Fibroblast of skin of abdomen (primary cell): ENCODE measurements at places on chromosomes 3 and 15.

- DNase-seq, result peak; percentile 37
These were observed 164.6 kb downstream of the SUCLG2 start for GRCh38 chr3:67489816-67490215.

GRCh38 chr15:89174476-89174875, 46.9 kb downstream of the RLBP1 start:
- DNase-seq, result no peak

- DNase-seq, result no peak
These were observed 989 bp downstream of the GNB4 start for GRCh38 chr3:179450261-179450701.

DNA sequence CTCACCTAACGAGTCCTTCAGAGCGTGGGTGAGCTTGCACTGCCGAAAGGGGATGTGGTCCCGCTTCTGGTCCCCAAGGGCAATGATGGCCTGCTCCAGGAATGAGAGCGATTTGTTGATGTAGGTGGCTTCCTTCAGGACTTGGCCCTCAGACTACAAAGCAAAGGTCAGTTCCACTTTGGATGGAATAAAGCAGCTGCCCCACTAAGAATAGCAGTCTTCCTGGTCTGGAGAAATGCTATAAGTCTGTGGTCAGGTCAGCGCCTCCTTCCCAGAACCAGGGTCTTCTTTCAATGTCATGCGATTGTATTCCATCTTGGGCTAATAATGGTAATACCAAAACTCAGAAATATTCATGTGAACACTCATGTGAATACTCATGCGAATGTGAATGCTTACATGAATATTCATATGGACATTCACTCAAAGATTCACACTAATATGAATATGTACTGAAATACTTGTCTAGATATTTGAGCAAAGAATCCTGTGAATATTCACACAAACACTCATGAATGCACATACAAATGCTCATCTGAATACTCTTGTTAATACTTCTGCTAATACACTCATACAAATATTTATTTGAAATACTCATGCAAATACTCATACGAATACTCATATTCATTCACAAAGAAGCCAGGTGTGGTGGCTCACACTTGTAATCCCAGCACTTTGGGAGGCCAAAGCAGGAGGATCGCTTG, 16.7 kb downstream of the KIF9 start:
- no peak for DNase-seq

DNA sequence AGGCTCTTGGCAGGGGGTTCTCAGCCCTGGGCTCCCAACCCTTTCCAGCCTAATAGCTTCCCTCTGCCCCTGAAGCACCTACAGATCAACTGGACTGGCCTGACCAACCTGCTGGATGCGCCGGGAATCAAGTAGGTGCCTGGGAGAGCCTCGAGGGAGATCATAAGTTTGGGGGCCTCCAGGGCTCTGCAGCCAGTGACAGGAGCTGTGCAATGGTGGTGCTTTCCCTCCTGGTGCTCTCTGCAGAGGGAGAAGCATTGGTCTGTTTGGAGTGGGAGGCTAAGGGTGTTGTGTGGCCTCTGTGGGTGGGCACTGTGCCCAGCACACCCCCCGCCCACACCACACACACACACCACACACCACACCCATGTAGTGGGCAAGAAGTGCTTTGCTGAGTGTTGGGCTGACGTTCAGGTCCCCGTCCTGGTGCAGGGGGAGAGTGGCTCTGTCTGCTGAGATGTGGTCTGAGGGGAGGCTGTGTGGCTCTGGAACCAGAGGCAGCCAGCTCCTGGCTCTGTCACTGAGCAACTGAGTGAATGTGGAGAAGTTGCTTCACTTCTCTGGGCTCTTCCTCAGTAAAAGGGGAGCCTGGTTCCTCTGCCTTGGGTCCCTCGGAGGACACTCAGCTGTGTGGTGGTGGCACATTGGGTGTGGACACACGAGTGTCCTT, 26.3 kb downstream of the ESYT3 start:
- no peak for DNase-seq

DNA sequence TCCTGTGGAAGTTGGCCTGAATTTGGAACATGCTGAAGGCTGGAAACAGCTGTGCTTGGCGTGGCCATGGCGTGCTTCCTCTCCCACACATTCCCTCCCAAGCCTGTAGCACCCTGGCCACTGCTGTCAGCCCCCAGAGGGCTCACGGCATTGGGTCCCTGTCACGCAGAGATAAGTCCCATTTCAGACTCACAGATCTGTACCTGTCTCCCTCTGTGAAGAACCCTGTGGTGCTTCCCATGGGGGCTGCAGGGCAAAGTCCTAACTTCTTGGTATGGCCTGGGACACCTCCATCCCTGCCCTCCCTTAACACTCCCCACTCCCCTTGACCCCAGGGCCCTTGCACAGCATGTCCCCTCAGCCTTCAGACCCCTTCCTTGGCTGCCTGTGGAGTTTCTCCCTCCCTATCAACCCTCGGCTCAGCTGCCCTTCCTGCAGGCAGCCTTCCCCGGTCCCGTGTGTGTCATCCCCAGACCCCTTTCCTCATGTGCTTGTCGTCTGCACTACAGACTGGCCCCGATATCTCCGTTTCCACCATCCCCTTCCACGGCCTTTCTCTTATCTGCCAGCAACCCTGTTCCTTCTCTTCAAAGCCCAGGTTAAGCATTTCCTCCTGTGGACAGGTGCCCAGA, 28.6 kb downstream of the ABTB1 start:
- no peak for DNase-seq

DNA sequence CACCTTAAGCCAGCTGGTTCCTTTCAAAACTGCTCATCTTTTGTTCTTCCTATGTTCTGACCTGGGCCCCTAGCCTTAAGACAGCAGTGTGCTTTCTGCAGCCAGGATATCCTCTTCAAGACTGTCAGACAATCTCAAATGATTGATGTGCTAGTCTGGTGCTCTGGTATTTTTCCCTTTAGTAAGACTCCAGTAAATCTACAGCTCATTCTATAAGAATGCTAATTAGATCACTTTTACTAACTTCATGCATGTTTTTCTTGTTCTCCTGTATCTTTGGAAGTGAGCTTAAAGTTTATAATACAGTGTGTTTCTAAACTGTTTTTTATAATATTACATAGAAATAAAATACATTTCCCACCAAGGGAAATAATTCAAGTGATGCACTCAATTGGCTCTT, 220.9 kb upstream of the NANOGP8 start:
- peak; percentile 96 for DNase-seq
